ENCODE measurements at places on chromosomes 3 and 15.
A peak's percentile ranks its signal among the peaks of the same experiment; 100 is the strongest.

- no peak for DNase-seq
Measured at GRCh38 chr3:23913873-23914743, 2.7 kb downstream of the NKIRAS1 start.

GRCh38 chr3:51550080-51550819 is 11.7 kb downstream of the RAD54L2 start:
- no peak for DNase-seq

DNA sequence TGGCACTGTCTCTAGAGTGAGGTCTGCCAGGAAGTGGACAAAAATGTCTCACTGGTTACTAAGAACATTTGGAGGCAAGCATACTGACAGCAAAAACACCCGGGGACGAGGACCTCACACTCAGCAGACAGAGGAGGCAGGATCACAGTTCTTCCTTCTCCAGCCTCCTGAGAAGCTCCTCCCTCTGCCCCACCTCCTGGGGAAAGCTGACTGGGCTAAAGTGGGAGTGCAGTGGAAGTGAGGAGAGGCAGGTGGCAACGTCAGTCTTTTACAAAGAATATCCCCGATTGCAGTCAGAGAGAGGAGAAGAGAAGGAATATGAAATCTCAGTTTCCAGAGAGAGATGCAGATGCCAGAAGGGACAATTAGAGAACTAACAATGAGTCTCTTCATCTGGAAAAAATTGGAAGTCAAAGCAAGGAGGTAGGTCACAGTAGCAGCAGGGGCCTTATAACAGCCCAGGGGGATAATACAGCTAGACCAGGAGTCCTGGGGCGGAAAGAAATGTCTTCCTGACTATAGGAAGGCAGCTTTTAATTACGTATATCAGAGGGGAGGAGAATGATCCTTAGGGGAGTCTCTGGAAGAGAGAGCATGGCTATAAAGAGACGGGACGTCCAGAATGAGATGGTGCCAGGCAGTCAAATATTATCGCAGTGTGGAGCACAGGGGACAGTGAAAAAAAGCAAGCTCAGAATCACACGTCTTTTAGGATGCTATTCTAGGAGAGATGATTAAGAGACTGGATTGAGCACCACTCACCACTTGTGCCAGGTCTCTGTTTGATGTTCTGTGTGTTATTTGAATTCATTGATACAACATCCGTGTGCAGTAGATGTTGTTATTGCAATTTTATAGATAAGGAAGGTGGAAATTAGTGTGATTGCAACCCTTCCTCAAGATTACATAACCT is 47.2 kb downstream of the LEO1 start:
- peak; percentile 62 for DNase-seq

GRCh38 chr3:18585004-18585968 is 160.1 kb upstream of the SATB1 start:
- no peak for DNase-seq

All from neural progenitor cell (in vitro differentiated cells).